ENCODE measurements at places on chromosomes 5 and 9.

DNA sequence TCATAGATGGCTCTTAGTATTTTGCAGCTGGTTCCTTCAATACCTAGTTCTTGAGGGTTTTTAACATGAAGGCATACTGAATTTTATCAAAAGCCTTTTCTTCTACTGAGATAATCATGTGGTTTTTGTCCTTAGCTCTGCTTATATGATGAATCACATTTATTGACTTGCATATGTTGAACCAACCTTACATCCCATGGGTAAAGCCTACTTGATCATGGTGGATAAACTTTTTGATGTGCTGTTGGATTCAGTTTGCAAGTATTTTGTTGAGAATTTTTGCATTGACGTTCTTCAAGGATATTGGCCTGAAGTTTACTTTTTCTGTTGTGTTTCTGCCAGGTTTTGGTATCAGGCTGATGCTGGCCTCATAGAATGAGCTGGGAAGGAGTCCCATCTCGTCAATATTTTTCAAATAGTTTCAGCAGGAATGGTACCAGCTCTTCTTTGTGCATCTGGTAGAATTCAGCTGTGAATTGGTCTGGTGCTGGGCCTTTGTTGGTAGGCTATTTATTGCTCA, 49.7 kb downstream of the YIPF5 start:
- no peak for DNase-seq

GRCh38 chr9:88092797-88093331, 45.4 kb downstream of the SPATA31C2 start:
- DNase-seq: no peak

GRCh38 chr5:82100303-82101077, 128.7 kb downstream of the ATG10 start:
- DNase-seq: no peak

GRCh38 chr9:17863213-17863883, 284.5 kb downstream of the SH3GL2 start:
- DNase-seq: no peak

- no peak for DNase-seq
Observed at GRCh38 chr5:76849419-76850291, at the start of gene S100Z. S100Z (plus strand) TSS chr5:76850014; CDS start chr5:76875360, 25,346 bp downstream.

- no peak for DNase-seq
Observed at GRCh38 chr5:158473016-158473635, 614.2 kb upstream of the CLINT1 start.

DNA sequence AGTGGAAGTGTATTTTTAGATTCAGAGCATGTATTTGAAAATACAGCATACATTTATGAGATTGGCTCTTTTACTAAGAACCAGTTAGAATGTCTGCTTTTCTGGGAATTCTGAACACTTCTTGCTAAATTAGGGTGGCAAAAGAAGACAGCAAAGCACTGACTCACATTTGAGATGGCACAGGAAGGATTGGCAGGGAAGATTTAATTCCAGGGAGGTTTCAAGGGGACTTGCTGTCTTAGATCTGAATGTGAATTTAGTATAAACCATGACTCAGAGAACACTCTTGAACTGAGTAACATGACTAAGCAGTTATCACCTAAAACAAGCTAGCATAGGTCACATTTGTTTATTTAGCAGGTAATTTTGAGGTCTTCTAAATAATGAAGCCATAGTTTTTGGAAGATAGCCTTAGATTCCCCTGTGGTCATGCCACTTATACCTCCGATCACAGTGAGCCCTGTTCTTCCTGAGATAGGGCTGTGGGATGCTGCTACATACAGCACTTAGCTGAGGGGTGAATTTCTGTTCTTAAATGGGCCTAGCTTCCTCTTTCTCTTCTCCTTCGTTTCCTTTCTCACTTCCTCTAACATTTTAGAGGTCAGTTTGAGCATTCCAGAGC, 173.8 kb downstream of the PCSK1 start:
- DNase-seq: no peak

GRCh38 chr5:67246546-67247268, 50.1 kb upstream of the CD180 start:
- DNase-seq: no peak

GRCh38 chr9:124685217-124685616, 85.9 kb downstream of the NR6A1 start:
- DNase-seq: no peak

DNA sequence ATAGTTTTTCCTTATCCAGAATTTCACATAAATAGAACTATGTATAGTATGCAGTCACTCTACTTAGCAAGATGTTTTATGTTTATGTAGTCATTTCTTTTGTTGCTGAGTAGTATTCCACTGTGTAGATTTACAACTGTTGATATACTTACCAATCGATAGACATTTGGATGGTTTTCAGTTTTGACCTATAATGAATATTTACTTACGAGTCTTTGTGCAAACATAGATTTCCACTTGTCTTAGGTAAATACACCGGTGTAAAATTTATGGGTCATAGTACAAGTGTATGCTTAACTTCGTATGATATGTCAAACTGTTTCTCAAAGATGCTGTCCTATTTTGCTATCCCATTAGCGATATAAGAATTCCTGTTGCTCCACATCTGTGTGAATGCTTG, 19.7 kb upstream of the OR2K2 start:
- DNase-seq: no peak

DNA sequence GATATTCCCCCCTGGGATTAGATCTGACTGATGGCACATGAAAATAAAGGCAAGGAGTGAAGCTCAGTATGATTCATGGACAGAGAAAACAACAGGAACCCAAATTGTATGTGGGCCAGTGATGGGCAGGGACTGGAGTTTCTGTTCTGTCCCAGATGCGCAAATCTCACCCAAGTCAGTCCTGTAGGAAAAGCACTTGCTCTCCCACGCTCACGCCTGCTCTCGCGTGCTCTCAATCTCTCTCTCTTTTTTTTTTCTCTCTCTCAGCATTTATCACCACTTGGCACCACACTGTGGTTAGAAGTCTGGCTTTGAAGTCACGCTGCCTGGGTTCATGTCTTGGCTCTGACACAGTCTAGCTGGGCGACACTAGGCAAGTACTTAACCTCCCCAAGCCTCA, 106.5 kb upstream of the LRRTM2 start:
- DNase-seq: no peak

DNA sequence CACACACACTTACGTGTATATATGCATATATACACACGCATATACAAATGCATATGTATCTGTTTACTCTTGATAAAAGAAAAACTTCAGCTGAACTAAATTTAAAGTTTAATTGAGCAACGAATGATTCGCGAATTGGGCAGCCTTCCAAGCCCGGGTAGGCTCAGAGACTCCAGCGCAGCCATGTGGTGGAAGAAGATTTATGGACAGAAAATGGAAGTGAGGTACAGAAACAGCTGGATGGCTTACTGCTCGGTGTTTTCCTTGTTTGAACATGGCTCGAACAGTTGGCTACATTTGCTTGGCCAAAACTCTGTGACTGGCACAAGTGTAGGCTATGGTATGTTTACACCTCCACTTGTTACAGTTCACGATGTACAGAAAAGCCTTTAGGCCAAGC, 239.3 kb upstream of the PRDM9 start:
- DNase-seq: no peak

GRCh38 chr5:3385991-3386519, 209.6 kb upstream of the IRX1 start:
- no peak for DNase-seq

DNA sequence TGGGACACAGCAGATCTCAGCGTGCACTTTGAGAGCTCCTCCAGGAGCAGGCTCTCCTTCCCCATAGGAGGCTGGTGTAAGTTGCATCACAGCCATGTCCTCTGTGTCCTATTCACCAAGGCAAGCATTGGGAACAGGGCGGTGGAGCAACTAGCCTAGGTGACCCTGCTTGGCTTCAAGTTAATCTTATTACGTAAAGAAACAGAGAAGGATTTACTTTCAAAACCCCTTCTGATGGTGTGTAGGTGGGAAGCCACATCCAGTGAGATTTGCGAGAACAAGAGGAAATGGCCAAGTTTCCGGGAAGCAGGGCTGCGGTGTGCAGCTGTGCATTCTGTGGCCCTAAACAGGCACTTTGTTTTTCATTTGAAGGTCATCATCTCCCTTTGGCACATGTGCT, 80.2 kb downstream of the TRIO start:
- no peak for DNase-seq

DNA sequence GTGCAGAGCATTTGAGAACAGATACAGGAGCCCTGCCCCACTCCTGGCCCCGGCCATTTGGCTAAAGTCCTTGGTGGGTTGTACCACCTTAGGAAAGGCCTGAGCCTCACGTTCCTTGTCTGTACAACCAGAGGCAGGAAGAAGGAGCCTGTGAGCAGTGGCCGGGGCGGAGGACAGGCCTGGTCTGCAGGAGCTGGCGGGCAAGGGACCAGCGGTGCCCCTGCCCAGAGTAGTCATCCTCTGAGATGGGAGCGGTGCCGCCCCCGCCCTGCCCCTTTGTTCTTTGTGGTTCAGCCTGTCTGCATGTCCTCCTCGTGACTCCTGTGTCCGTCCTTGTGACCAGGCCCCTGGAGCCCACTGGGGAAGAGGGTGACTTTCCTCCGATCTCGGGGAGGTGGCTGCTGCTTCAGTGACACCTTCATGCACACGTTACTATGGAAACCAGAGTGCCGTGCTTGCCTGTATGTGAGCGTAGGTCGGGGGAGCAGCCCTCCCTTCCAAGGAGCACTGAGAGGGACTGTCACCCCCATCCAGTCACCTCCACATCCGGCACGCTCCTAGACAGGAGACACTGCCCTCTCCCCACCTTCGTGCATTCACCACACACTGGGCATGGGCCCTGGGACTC, 42.9 kb downstream of the UNC5A start:
- no peak for DNase-seq

DNA sequence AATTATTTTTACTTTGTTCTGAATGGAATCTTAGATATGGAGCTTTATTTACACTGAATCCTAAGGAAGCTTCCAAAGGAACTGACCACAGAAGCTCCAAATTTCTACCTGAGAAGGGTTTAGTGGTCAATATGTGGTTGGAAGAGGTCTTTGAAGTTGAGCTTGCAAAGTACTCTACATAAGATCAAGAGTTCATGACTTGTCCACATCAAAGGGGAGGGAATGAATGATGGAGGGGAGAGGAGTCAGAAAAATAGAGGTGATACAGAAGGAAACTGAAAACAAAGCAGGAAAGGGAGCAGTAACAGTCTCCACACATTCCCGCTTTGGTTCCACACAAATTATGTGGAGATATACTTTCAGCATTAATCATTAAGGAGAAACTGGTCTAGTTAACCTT, 450.9 kb downstream of the HINT1 start:
- DNase-seq: no peak

DNA sequence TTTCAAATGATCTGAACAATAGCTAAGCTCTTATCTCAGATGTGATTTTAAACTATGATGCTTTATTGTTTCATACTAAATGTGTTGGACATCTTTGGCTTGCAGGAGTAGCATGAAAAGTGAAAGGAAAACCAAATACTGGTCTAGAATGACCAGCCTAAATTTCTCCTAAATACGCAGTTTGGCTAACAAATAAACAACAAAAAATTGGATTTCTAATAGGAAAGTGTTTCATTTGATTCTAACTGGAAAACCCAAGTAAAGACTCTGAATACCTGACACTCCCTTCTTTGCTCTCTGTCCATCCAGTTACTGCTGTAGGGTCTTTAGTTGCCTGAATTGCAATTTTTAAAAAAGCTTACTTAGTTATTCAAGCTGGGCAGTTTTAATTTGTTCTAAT, 111.7 kb upstream of the ACOT12 start:
- DNase-seq: no peak

- no peak for DNase-seq
Observed at GRCh38 chr5:74261866-74262265, 378.7 kb downstream of the ENC1 start.

GRCh38 chr9:86868616-86869015, 78.7 kb downstream of the GAS1 start:
- DNase-seq: no peak

DNA sequence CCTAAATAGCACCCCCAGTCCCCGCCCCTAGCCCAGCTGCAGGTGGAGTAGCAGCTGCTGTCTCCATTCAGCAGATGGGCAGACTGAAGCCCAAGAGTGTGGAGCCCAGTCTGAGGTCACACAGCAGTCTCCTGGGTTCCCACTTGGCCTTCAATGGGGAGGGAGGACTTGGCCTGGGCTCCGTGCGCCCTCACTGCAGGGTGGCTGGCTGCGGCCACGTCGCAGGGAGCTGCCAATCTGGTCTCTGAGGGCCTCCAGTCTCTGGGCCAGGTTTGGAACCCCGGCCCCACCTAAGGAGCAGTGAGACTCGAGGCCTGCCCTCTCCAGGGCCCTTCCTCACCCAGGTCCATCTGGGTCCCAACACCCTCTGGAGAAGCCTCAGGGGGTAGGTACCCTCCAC, 7.4 kb downstream of the KIF12 start:
- DNase-seq: no peak

DNA sequence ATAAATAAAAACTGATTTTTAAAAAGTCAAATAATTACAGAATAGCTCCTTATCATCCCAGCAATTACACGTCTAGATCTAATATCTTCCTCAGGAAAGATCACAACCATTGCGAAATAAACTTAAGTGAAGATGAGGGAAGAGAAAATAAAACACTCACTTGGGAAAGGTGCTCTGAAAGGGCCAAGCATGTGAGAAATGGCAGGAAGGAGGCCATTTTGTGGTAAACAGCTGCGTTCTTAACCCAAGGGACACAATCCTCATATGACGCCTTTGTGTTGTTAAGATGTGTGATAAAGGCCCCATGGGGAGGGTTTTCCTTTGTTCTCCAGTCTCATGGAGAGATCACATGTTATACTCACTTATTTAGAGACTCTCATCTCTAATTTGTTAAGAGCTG, 32.5 kb downstream of the JAKMIP2 start:
- DNase-seq: no peak

- DNase-seq: no peak
Observed at GRCh38 chr9:115640887-115641286, 512.7 kb upstream of the PAPPA start.

DNA sequence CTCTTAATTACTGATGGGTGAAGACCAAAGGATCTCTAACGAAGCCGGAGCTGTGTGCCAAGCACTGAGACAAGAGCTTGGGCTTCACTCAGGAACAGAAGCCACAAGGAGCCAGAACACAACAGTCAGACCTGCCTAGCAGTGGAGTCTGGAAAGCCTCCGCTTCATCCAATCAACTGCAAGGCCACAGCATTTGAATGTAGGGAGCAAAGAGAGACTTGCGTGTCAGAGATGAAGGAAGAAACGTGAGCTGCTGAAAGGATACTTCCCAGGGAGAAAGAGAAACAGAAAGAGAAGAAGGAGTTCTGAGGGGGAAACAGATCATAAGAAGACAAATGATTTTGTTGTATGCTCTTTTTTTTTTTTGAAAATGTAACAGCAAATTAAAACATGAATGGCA, 43.5 kb downstream of the DDX31 start:
- DNase-seq: no peak

- DNase-seq: no peak
Observed at GRCh38 chr5:24831989-24832388, 187.2 kb upstream of the CDH10 start.
